ENCODE measurements at places on chromosomes 6 and 20.

- DNase-seq = no peak
These were observed 25.7 kb downstream of the GSTA4 start for GRCh38 chr6:52969359-52969758.

GRCh38 chr6:144158133-144158532, 7.8 kb downstream of the STX11 start:
- DNase-seq = no peak

GRCh38 chr6:31861919-31862343, 690 bp downstream of the NEU1 start:
- DNase-seq = no peak

GRCh38 chr20:41086402-41087324, 50.7 kb upstream of the PLCG1 start:
- no peak for DNase-seq

- no peak for DNase-seq
These were observed 1152.3 kb upstream of the GJE1 start for GRCh38 chr6:140980265-140980887.

DNA sequence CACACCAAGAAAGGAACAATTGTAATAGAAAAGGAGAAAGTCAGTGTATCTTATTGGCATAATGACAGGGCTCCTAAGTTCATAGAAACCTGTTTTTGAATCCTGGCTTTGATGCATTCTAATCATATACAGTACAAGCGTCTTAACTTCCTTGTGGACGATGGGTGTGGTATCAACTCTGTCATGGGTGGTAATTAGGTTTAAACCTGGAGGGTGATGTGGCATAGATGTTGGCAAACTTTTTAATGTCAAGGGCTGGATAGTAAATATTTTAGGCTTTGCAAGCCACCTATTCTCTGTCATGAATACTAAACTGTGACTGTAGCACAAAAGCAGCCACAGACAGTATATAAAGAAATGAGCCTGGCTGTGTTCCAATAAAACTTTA, 138.7 kb upstream of the EDN1 start:
- DNase-seq = no peak

DNA sequence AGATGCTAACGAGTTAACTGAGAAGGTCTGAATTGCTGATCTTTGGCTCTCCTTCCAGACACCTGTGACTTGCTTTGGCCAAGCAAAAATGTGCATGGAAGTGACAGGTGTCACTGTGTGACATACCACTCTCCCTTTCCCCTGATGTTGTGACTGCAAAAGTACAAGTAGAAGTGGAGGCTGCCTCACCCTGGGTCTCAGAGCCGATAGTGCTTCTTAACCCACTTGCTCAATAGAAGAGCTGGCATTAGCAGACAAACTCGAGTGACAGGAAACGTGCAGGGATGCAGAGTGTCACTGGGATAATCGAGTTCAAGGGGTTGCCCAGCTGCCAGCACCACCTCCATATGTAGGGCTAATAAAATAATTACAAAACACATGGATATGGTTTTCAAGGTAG, 16.4 kb upstream of the SPO11 start:
- no peak for DNase-seq

DNA sequence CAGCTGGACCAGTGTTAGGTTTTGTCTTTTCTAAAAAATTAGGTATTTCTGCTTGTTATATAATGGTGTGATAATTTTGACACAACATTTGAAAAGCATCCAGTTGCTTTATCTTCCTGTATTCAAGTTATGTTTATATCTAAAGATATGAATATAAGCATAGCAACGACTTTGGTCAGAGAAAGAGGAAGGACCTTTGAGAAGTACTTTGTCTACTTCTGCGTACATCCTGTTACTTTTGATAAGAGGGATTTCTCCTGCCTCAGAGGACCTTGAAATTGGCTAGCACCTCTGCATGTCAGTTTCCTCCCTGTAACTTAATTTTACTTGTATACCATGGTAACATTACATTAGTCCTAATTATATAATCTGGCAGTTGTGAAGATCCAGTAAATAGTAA, 24.8 kb downstream of the PHF20 start:
- no peak for DNase-seq

- no peak for DNase-seq
These were observed 3.1 kb downstream of the LAMP5 start for GRCh38 chr20:9517297-9518162.

DNA sequence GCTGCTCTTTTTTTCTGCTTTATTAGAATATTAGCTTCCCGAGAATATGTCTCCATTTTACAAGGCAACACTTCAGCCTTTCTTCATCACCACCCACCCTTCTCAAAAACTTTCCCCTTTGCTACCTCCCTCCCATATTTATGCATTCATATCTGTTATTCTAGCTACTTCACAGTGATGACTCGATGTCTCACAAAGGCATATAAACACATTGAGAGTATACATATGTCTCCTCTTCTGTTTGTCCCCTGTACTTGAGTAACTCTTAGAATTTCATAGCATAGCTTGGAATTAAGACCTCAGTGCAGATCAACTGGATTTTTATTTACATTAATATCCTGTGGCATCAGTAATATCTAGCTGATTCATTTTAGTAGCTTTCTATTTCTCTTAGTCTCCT, 6.5 kb downstream of the RNF144B start:
- no peak for DNase-seq

Measured in activated gamma-delta T cell (primary cell).